ENCODE measurements at places on chromosomes 3 and 15.

GRCh38 chr3:41158947-41159346, 40.4 kb upstream of the CTNNB1 start:
- no peak for DNase-seq

DNA sequence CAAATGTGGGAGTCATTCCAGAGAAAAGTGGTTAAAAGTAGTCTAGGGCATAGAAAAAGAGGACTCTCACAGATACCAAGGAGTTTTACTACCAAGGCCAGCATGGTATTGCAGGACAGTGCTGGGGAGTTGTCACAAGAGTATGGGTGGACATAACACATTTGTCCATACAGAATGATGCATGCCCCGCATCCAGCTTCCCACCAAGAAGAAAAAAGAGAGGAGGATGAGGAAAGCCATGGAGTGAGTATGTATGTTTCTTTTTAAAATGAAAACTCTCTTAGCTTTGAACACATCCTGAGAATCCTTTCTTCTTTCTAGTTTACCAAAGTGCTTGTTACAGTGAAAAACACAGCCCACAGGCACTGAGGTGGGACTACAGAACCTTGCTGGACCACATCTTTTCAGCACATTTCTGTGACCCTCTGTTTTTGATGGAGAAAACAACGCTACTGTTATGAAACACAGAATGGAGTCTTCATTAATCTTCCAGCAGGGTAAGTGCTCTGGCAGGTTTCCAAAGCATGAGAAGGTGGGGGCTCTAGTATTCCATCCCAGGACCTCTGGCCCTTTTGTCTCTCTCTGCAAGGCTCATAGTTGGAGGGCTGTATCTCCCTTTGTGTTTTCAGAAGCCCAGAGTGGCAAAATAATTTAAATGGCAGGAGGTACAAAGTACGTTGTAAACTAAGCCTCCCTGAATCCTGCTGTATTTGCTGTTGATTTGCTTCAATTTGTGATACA, 12.7 kb downstream of the NR2E3 start:
- DNase-seq, result no peak

DNA sequence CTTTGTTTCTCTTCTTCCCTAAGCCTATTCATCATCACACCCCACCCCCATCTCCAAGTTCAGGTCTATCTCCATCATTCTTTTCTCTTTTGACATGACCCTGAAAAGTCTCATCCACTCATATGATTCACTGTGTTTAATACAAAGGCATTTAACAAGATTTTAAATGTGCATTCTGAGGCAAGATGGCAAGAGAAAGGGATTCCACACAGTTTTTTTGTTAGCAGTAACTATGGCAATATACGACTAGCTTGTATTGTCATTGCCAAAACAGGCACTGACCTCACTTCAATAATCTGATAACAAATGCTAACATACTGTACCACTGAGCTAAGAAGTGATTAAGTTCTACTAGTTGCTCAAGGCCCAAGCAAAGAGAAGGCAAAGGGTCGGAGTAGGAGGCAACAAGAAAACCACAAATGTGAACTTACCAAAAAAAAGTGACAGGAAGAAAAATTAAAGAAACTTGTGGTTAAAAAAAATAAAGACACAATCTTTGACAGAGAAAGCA, 53.2 kb downstream of the FBN1 start:
- no peak for DNase-seq

GRCh38 chr3:49867871-49868321, 1.8 kb downstream of the CAMKV start:
- DNase-seq, result peak; percentile 58

DNA sequence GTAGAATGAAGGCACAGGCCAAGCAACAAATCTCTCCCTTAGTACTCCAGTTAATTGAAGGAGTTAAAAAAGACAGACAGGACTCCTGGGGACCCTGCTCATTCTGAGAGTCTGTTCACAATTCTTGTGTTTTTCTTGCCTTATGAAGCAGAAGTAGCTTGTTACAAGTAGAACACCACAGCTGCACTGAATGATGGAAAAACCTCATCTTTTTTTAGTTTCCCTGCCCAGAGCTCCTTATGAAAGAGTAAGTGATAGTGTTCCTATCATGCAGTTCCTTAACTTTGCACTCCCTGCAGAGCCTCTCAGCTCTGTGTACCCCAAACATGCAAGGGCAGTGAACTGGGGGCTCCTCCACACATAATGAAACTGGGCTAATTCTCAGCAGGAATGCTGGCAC, 95.5 kb downstream of the ALDH1A2 start:
- DNase-seq, result peak; percentile 38

GRCh38 chr3:179720196-179720595, 67.4 kb downstream of the USP13 start:
- DNase-seq, result no peak

DNA sequence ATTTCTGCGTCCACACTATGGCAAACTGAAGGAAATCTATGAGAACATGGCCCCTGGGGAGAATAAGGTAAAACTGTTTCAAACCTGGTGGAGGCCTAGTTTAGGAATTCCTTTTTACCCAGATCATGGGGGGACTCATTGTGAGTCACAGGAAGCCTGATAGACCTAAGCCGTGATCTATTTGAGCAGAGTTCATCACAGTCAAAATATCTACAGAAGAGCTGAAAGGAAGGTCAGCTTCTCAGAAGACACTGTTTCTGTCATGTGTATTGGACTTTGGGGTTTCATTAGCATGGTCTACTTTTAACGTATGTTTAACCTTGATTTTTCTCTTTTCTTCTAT, 1.3 kb downstream of the PSMD2 start:
- no peak for DNase-seq

DNA sequence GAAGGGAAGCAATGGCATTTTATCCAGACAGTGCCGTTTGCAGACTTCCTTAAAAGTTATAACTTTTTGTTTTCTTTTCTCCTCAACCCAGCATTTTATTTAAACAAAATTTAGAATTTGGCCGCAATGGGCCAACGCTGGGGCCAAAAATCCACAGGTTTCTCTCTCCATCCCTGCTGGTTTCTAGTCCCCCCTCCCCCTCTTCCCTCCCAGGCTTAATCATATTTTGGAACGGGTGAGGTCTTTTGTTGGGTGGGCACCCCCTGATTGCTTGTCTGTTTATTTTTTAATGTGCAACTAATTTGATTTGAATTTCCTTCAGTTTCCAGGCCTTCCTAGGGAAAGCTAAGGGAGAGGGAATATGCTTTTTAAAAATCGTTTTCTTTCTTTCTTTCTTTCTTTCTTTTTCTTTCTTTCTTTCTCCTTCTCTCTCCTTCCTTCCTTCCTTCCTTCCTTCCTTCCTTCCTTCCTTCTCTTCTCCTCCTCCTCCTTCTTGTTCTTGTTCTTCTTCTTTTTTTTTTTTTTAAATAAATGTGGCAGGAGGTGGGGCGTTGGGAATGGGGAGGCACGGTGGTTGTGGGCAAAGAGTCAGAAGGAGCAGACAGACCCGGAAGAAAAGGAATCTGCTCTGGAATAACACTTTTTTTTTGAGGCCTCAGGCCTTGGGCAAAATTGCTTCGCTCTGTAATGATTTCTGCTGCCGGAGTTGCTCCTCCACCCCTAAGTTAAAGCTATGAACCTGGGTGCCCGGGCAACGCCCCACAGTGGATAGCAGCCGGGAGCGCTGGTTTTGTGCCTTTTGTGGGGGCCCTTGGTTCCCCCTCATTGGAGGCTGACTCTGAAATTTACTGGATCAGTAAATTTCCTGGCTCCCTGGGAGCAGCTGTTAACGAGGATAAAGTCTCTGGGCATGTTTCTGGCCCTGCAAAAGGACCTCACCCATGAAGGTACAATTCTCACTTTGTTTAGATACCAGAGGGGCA, 1.9 kb downstream of the FNDC3B start:
- no peak for DNase-seq

- peak; percentile 19 for DNase-seq
Measured at GRCh38 chr3:86180696-86181095, 810.3 kb downstream of the VGLL3 start.

DNA sequence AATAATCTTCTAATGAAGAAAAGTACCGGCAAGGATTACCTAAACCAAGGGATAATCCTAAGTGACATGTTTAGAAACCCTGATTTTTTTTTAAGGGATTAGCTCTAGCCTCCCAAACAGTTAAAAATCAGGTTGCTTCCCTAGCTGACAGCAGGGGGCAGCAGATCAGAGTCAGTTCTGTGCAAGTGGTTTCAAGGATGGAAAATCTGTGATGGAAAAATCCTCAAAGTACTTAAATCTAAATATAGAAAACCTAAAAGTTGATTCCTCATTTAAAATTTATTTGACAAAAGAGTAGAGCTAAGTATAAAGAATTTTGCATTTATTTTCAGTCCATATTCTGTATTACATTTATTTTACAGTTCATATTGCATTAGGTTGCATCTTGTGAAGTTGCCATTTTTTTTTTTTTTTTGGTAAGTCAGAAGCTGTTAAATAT, 107.6 kb downstream of the PEX5L start:
- DNase-seq, result peak; percentile 49

GRCh38 chr15:77416148-77416455, 3.8 kb downstream of the PEAK1 start:
- no peak for DNase-seq

DNA sequence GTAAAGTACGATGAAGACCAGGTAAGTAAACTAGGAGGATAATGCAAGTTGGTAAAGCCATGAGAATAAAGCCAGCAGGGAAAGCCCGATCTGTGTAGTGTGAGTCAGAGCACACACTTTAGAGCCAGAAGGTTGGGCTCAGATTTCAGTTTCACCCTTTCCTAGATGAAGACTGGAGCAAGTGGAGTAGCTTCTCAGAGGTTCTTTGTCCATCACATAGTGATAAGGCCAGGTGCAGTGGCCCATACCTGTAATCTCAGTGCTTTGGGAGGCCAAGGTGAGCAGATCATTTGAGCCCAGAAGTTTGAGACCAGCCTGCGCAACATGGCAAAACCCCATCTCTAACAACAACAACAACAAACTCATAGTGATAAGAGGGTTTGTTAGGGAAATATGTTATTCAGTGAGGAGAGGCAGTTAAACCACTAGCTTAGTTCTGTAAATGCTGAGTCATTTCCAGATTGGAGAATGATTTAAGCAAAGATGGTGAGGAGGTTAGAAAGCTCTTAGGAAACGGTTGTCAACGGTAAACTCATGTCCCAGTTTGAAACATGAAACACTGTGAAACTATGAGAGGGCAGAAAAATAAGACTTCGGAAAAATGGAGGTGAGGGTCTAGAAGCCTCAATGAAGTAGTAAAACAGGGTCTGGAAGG, 39.0 kb downstream of the IL12A start:
- DNase-seq, result no peak

DNA sequence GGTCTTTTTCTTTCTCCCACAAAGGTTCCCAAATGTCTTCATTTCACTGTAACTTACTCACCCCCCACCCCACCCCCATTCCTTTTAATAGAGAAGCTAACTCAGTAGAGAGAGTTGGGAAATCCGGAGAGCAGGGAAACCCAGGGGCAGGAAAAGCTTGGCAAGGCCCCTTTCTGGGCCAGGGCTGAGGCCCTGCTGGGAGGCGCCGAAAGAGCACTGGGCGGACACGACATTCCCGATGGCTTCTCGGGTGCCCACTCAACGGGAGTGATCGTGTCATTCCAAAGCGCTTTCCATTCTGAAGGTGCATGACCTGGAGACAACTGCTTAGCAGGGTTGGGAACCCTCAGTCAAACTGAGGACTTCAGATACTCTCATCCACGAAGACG, 1.6 kb upstream of the DALRD3 start:
- no peak for DNase-seq

DNA sequence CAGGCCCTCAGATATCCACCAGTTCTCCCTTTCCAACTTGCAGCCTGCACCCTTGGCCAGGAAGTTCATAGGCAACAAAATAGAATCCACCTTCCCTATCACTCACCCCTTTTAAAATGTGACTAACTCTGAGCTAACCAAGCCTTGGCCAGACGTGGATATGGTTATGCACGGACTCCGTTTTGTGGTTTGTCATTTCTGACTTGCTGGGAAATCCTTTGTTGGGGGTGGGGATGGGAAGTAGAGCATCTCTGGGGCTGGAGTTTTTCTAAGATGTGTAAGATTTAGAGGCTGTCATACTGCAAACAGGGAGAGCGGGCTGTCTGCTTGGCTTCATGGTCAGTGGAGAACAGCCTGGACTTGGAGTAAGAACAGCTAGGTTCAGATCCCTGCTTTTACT, 62.6 kb downstream of the SMAD3 start:
- DNase-seq, result no peak

- no peak for DNase-seq
Measured at GRCh38 chr15:75436881-75437280, 14.6 kb downstream of the SIN3A start.

All from retina (tissue), 1 donor.